ENCODE measurements at places on chromosomes 6 and 20.

GRCh38 chr6:11209906-11210305 is 22.6 kb downstream of the NEDD9 start:
- DNase-seq: peak; percentile 36

GRCh38 chr6:170235391-170236125 is 55.3 kb downstream of the DLL1 start:
- no peak for DNase-seq

DNA sequence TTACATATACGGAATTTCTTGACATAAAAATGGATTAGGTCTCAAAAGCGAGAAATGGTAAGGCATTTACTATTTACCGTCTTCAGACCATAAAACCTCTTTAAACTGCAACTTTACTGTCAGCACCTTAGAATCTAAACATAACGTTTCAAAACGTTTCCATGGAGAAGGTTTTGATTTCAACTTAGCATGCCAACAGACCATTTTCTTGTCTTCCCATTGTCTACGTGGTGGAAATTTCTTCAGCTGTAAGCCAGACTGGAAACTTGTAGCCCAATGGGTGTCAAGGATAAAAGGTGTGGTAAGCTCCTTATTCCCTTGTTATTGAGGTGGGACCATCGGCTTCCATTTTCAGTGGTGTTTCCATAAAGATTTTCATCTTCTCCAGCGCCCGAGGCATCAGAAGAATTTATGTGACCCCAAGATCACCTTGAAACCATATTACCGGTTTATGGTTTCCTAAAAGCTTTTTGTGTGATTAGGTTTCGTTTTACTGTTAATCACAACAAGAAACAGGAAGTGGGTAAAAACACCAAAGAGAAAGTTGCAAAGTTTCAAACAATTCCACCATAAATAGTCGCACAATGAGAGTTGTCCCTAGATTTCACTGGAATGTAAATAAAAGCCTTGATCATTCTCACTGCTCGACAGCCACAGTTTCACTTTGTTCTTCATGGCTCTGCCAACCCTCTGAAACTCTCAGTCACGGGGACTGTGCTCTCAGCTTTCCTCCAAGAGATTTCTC is 63.0 kb upstream of the CD2AP start:
- DNase-seq: peak; percentile 30

GRCh38 chr6:9095729-9096128 is 660.4 kb upstream of the SLC35B3 start:
- DNase-seq: no peak

GRCh38 chr6:41641352-41641925 is 3.2 kb downstream of the MDFI start:
- no peak for DNase-seq

DNA sequence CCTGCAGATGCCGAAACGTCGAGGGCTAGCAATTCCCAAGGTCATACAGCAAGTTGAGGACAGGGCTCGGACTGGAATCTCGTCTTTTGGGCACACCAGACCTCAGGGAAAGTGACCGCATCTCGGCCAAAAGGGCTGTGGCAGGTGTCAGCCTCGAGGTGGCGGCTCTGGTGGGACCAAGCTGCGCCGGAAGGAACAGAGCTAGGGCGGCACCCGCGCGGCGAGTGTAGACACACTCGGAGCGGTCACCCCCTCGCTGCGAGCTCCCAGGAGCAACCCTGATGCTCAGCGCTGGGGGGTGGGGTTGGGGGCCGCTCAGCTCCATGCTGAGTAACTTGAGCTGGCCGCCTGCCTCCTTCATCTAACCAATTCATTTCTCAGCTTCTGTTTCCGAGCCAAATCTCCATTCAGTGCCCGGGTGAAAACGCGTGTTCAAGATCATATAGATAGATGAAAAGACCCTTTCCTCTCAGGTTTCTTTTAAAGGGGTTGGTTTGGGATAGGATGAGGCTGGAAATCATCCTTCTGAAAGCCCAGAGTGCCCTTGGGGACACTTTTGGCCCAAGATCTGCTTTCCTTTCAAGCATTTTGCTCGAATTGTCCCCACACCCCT is 2.2 kb upstream of the TUBB2B start:
- no peak for DNase-seq

Measured in trophoblast cell (in vitro differentiated cells and primary cell).